ENCODE measurements at places on chromosomes 1 and 21.

GRCh38 chr1:25065321-25065721, 135.2 kb upstream of the RUNX3 start:
- no peak for DNase-seq

- no peak for DNase-seq
Observed at GRCh38 chr1:241586905-241587512, 53.2 kb downstream of the CHML start.

- no peak for DNase-seq
Observed at GRCh38 chr1:174451408-174451807, 3.6 kb downstream of the GPR52 start.

GRCh38 chr21:29295066-29295650, 3.6 kb upstream of the BACH1 start:
- no peak for DNase-seq

- DNase-seq = no peak
Observed at GRCh38 chr1:22627331-22627730, 9.1 kb upstream of the C1QA start.

DNA sequence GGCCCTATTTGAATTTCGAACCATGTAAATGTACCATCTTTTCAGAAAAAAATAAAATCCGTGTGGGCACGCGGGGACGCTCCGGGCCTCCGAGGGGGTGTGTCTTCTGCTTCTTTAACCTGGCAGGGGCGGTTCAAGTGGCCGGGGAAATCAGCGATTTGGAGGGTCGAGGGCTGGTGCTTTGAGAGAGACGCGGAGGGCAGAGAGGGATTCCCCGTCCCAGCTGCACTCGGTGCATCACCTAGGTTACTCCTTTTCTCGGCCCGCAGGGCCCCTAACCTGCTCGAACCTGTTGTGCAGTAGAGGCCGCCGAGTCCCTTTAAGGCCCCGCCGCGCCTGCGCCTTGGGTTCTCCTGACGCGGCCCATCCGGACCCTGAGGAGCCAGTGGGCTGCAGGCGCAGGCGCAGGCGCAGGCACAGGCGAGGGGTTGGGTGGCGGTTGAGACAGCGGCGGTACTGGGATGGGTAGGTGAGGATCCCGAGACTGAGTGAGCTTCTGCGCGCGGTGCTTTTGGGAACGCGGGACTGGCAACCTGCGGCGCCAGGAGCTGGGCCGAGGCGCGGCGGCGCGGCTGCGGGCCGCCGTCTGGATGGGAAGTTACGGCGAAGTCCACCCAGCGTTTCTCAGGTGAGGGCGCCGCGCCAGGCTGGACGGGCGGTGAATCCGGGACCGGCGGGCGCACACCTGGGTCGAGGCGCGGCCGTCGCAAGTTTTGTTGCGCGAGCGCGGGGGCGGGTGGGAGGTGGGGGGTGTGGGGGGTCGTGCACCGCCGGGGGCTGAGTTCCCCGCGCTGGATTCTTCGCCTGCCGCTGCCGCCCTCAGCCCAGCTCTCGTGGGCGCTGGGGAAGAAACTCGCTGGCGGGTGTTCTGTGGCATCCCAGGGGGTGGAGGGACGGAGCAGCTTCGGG, at the start of gene NBPF3:
Gene NBPF3, plus strand, starts transcription at position 417 of the 909 bp plus-strand sequence. CDS start 4,950 bp downstream, outside the sequence.
- DNase-seq = peak; percentile 34

DNA sequence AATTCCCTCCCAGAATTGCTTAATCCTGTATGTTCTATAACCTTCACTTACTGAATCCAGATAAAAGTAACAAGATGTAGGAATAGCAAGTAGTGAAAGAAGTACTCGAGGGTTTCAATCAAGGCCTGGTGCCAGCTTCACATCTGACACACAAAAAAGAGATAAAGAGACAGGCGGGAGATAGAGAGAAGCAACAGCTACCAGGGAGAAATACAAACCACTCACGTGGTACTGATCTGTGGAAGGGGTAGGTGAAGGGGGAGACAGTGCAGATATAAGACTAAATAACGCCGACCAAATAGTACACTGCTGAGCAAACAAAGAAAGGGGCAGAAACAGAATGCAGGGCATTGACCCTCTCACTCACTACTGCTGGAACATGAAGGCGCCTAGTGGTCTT, 295.2 kb downstream of the NEGR1 start:
- no peak for DNase-seq

GRCh38 chr21:29077651-29078090, 4.2 kb upstream of the CCT8 start:
- DNase-seq = no peak

DNA sequence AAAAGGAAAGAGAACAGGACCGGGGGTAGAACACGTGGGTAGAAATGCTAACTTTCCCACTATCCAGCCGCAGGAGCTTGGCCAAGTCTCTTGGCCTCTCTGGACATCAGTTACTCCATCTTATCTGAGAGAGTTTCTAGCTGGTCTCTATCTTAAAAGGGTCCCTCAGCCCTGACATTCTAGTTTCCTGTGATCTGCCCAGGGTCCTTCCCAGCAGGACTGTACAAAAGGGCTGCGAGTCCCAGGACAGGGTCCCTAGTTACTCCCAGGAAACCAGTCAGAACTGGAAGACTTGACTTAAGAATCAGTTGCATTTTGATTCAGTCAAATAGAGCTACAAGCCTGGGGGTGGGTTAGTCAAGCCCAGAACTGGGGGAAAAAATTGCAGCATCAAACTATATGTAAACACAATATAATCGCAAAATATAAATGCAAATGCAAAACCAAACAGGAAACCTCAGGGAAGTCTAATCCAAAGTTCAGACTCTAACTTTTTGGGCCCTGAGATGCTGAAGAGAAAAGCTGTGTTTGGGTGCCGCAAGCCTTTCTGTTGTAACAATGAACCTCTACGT, 2.9 kb downstream of the ASAP3 start:
- no peak for DNase-seq

GRCh38 chr1:77514921-77515776, 167.3 kb downstream of the ZZZ3 start:
- DNase-seq = no peak

DNA sequence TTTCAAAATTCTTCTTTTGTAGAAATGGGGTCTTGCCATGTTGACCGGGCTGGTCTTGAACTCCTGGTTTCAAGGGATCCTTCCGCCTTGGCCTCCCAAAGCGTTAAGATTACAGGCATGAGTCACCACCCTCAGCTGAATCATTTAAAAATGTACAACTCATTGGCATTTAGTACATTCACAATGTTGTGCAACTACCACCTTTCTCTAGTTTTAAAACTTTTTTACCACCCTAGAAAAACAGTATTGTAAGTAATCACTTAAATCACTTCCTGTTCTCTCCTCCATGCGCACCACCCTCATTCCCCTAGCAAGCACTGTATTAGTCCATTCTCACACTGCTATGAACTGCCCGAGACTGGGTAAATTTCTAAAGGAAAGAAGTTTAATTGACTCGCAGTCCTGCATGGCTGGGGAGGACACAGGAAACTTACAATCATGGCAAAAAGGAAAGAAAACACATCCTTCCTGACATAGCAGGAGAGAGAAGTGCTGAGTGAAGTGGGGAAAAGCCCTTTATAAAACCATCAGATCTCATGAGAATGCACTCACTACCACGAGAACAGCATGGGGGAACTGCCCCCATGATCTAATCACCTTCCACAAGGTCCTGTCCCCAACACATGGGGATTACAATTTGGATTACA, 14.4 kb upstream of the THEM5 start:
- DNase-seq = no peak

- DNase-seq = no peak
Observed at GRCh38 chr1:119327450-119328155, 41.0 kb upstream of the HAO2 start.

DNA sequence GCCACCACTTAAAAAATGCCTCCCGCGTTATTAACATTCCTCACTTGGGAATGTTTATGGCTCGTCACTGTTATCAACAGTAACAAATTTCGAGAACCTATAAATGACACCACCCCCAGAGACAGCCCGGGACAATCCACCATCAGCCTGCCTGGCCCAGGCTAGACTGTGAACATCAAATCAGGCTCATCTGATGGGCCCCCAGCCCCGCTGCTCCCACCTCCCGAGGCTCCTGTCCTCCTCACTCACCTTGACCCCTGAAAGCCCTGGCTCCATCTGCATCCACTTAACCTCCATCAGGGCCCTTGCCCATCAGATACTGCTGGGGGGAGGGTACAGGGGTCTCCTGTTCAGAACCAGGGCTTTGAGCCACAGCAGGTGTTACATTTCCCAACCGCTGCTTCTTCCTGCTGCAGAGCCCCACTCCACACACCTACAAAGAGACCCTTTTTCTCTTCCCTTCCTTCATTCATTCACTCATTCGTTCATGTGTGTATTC, 156.5 kb upstream of the VAMP3 start:
- DNase-seq = no peak

DNA sequence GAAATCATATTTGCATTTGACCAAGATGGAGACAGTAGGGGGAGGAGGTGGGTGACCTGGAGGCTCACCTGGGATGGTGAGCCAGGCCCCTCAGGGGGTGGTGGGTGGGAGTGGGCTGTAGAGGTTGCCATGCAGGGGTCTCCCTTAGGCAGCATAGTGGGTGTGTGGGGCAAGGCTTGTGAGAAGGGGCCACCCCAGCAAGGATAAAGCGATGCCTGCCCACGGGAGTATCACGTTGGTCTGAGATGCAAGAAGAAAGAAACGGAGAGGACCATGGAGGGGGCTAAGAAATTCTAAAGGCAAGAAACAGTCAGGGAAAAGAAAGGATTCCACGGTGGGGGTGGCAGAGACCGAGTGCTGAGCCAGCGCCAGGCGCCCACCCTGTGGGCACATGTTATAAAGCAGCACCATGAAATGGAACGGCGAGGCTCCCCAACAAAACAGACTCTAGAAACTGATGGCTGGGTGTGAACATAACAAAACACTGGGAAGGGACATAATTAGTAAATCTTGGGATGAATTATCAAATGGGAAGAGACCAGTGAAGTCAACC, 11.7 kb upstream of the C2CD2 start:
- DNase-seq = no peak

- no peak for DNase-seq
Observed at GRCh38 chr1:221719987-221720386, 21.9 kb downstream of the DUSP10 start.

DNA sequence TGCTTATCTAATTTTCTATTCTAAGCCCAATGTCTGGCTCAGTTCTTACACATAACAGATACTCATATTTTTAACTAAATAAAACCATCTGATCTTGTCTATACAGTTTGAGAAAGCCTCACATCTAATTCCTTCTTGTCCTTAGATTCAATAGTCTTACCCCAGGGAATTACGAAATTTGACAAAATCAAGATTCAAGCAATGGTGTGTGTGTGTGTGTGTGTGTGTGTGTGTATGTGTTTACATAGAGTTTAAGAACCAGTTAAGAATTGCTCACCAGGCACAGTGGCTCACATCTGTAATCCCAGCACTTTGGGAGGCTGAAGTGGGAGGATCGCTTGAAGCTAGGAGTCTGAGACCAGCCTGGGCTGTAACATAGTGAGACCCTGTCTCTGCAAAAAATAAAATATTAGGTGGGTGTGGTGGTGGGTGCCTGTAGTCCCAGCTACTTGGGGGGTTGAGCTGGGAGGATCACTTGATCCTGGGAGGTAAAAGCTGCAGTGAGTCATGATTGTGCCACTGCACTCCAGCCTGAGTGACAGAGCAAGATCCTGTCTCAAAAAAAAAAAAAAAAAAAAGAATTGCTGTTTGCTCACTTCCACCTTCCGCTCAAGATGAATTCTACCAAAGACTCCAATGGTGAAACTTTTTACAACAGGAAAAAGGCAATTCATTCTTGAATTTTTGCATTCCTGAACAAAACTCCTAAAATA, 6.2 kb downstream of the WDR64 start:
- DNase-seq = no peak

- no peak for DNase-seq
Observed at GRCh38 chr1:76824106-76824505, 43.2 kb upstream of the ST6GALNAC5 start.

GRCh38 chr1:108142773-108143394, 57.3 kb downstream of the SLC25A24 start:
- no peak for DNase-seq

GRCh38 chr1:92843429-92844352, 11.9 kb downstream of the RPL5 start:
- DNase-seq = no peak

DNA sequence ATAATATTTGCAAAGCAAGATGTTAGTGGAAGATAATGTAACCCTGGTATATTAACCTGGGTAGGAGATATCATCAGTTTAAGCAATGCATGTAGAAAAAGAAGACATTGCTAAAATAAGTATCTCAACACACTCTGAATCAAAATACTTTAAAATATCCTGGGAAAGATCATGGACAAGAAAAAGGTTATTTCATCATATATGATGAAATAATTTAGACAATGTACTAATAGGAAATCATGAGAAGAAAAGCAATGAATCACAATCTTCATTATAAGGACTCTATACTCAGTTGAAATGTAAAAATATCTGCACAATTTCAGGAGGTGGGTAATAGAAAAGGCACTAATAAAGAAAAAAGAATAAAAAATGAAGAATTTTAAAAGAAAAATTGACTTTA, 158.8 kb downstream of the KCNT2 start:
- DNase-seq = no peak
